D721Med (cell line): ENCODE measurements at places on chromosomes 3 and 15.

- no peak for DNase-seq
Observed at GRCh38 chr3:43361077-43361476, 74.7 kb downstream of the SNRK start.

DNA sequence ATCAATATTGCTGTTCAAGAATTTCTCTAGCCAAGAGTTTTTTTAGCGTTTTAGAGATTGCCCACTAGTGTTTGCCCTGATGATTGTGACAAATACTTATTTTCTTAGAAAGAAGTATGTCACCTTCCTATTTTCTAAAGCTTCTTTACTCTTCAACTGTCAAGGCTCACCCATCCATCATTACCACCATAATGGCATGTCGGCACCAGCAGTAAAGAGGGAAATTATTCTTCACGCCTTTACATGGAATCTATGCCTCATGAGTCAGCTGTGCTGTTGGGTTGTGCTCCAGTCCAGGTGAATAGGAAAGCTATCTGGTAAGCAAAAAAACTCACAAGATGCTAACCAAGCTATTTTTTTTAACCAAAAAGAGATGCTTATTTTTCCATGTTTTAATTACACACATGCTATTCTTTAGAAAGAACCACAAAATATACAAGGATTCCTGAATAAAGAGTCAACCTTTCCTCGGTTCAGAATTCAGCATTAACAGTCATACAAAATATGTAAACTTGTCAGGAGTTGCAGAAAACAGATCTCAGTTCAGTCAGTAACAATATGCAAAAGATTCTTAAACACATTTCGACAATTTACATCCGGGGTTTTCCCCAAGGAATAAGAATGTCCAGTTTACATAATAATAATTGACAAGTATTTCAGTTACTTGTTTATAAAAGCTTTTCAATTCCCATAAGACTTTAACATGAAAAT, 128.0 kb downstream of the ATP8B4 start:
- no peak for DNase-seq

DNA sequence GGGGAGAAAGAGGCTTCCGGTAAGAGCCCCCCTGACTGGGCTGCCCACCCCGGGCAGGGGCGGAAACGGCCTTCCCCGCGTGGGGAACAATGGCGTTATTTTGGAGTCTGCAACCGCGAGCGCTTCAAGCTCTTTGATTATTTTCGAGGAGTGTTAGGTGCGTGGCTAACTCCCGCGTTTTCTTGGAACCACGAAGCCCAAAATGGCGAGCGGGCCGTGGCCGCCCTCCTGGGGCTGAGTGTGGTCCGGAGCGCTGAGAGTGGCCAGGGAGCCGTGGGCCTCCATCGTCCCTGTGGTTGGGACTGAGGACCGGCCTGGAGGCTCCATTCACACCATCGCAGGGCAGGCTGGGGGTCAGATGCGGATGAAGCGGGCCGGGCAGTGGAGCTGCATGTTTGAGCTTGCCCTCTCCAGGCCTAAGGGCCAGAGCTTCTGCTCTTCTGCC, 44.6 kb upstream of the POLG start:
- no peak for DNase-seq

GRCh38 chr3:185767002-185767688, 57.7 kb downstream of the IGF2BP2 start:
- no peak for DNase-seq

- no peak for DNase-seq
Observed at GRCh38 chr15:95923792-95924191, 406.7 kb upstream of the NR2F2 start.

- DNase-seq: no peak
Observed at GRCh38 chr15:45307230-45307924, 55.3 kb downstream of the SLC28A2 start.

GRCh38 chr3:170697908-170698307, 112.0 kb upstream of the SLC7A14 start:
- no peak for DNase-seq

DNA sequence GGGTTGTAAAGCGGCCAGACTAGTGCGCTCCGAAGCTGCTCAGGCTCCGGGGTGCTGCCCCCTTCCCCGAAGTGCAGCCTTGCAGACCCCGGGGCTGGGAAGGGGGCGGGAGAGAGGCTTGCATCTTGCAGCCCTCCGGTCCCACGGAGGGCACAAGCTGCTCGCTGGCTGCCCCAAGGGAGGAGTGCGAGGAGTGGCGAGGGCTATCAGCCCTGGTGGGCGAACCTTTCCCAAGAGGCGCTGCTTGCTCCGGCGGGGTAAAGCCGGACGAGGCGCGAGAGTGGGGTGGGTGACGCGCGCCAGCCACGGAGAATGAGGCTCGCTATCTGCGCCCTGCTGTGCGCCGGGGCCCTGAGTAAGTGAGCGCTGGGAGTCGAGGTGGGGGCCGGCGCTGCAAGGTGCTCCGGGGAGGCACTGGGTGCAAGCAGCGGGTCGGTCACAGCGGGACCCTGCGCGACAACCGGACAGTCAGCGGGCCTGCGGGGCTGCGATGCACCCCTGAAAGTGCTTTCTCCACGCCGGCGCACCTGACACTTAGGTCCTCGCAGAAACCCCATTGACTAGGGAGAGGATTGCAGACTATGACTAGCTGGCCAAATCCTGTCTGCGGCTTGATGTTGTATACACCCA, 12.7 kb upstream of the TOPBP1 start:
- no peak for DNase-seq

- no peak for DNase-seq
Observed at GRCh38 chr15:39461536-39462130, 119.2 kb upstream of the THBS1 start.

DNA sequence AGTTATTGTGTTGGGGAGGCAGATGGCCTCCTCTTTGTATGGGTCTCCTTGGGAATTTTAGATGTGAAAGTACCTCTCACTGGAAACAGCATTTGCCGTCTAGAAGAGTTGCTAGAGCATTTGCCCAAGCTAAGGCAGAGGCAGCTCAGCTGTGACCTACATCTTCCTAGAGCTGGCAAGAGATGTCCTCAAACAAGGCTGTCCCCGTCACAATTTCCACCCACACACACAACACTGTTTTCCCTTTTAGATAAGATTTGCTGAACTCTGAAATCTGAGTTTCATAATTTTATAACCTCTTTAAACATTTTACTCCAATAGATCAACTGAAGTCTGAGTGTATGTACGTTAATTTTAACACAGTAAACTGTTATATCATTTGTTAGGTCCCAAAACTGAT, 352.6 kb downstream of the EPHB1 start:
- DNase-seq: no peak

DNA sequence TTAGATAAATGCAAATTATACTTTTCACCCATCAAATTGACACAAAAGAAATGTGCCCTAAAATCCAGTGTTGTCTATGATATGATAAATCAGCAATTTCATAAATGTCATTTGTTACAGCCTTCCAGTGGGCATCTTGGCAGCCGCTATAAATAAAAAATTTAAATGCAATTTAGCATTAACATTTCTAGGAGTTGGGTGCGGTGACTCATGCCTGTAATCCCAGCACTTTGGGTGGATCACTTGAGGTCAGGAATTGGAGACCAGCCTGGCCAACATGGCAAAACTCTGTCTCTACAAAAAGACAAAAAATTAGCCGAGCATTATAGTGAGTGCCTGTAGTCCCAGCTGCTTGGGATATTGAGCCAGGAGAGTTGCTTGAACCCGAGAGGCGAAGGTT, 65.9 kb upstream of the POMGNT2 start:
- no peak for DNase-seq
